ENCODE measurements at places on chromosomes 13 and 19.

GRCh38 chr13:112657850-112658445, 31.9 kb upstream of the ATP11A start:
- no peaks in the 10 kb centered on the region for H3K4me1 ChIP-seq
- DNase-seq, result no peak
- H3K4me3 ChIP-seq, result no peak overlapping the region
- H3K27me3 ChIP-seq, result no peaks in the 10 kb centered on the region
- H3K36me3 ChIP-seq, result no peaks in the 10 kb centered on the region

GRCh38 chr19:42089191-42089750, 13.3 kb downstream of the ZNF574 start:
- peaks cover 58% of the 10 kb centered on the region for H3K4me1 ChIP-seq
- no peak for DNase-seq
- H3K4me3 ChIP-seq, result no peak overlapping the region

DNA sequence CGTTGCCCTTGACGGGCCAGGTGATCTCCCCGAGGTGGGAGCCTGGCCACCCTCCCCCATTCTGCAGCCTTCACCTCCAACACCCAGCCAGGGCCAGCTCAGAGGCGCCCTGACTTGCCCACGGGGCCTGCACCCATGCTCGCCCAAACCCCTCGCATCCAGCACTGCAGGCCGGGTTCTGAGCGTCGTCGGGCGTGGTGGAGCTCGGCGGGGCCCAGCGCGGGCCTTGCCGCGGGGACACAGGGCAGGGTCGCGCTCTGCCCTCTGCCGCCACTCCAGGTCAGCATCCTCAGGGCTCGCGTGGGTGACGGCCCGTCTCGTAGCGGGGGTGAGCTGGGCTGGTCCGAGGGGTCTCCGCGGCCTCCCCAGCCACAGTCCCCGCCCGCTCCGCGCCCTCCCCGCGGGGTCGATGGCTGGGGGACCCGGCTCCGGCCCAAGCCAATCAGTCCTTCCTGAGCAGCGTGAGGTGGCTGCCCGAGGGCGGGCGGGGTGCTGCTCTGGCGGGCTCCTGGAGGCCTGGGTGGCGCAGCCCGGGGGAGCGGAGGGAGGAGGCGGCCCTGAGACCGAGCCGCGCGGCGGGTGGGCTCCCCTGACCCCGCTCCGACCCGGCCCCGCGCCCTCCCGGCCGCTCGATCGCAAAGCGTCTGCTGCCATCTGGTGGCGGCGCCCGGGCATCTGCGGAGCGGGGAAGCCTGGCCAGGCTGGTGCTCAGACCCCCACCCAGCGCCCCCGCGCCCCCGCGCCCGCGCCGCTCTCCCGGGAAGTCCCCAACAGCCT, 61.4 kb downstream of the CCNE1 start:
- H3K27ac ChIP-seq, result no peak overlapping the region
- DNase-seq, result no peak
- H3K36me3 ChIP-seq, result no peaks in the 10 kb centered on the region
- H3K4me3 ChIP-seq, result peak overlapping the region; percentile 66
- H3K4me1 ChIP-seq, result peaks cover 11% of the 10 kb centered on the region
- H3K27me3 ChIP-seq, result no peaks in the 10 kb centered on the region

GRCh38 chr13:47226516-47226915, 329.7 kb upstream of the HTR2A start:
- no peaks in the 10 kb centered on the region for H3K27me3 ChIP-seq
- no peak overlapping the region for H3K27ac ChIP-seq
- no peaks in the 10 kb centered on the region for H3K36me3 ChIP-seq
- DNase-seq, result no peak
- H3K4me3 ChIP-seq, result no peak overlapping the region

GRCh38 chr19:49660338-49660961, 5.2 kb downstream of the IRF3 start:
- H3K27me3 ChIP-seq, result no peaks in the 10 kb centered on the region
- DNase-seq, result no peak
- peaks cover 9% of the 10 kb centered on the region for H3K4me1 ChIP-seq
- H3K36me3 ChIP-seq, result peaks cover 42% of the 10 kb centered on the region
- H3K27ac ChIP-seq, result no peak overlapping the region
- H3K4me3 ChIP-seq, result no peak overlapping the region

DNA sequence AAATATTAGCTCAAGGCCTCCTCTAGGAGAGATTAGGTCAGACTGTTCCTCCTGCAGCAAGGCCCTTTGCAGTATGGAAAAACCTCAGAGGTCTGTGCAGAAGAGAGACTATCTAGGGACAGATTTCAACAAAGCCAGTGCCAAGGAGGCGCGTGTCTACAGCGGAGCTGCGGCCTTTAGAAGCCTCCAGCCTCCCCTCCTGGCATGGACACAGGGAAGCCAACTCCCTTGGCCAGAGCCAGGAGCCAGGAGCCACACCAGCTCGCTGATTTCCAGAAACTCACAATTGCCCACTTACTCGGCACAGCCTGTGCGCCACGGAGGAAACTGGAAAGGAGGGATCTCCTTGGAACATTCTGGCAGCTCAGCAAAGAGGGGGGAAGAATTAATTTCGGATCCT, 63.4 kb downstream of the INSR start:
- H3K36me3 ChIP-seq, result no peaks in the 10 kb centered on the region
- peaks cover 25% of the 10 kb centered on the region for H3K4me1 ChIP-seq
- H3K4me3 ChIP-seq, result no peak overlapping the region
- H3K27ac ChIP-seq, result no peak overlapping the region
- H3K27me3 ChIP-seq, result no peaks in the 10 kb centered on the region
